ENCODE measurements at places on chromosomes 2 and 18.

DNA sequence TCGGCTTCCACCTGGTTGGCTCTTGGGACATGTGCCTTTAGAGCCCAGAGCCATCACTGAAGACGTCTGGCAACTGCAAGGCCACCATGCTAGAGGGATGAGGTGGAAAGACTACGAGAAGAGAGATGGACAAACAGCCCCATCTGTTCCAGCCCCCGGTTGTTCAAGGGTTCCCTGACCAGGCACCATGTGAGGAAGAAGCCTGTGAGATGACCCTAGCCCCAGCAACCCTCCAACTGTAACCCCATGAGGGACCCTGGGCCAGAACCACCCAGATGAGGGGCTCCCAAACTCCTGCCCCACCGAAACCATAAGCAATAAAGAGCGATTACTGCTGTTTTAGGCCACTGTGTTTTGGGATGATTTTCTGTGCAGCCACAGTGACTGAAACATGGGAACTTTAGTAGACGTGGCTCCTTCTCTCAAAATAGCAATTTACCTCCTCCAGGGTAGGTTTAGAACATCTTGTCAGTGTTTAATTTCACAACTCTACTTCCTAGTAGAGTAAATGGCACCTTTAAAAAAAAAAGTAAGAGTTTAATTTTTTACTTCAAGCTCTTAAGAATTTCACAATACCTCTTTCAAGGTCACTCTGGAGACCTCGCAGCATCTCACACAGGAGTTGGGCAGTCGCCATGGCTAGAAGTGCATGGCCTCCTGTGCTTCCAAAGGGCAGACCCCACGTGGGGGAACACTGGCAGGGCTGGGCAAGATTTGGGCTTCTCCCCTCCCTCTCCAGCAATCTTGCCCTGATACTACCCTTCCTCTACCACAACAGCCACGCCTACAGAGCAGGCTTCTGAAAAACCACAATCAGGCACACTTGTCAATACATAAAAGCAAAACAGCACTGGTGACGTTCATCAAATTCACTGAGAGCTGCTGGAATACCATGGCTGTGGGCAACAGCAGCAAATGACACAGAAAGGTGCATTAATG lies 48.8 kb downstream of the TMEM163 start:
- DNase-seq, result no peak

DNA sequence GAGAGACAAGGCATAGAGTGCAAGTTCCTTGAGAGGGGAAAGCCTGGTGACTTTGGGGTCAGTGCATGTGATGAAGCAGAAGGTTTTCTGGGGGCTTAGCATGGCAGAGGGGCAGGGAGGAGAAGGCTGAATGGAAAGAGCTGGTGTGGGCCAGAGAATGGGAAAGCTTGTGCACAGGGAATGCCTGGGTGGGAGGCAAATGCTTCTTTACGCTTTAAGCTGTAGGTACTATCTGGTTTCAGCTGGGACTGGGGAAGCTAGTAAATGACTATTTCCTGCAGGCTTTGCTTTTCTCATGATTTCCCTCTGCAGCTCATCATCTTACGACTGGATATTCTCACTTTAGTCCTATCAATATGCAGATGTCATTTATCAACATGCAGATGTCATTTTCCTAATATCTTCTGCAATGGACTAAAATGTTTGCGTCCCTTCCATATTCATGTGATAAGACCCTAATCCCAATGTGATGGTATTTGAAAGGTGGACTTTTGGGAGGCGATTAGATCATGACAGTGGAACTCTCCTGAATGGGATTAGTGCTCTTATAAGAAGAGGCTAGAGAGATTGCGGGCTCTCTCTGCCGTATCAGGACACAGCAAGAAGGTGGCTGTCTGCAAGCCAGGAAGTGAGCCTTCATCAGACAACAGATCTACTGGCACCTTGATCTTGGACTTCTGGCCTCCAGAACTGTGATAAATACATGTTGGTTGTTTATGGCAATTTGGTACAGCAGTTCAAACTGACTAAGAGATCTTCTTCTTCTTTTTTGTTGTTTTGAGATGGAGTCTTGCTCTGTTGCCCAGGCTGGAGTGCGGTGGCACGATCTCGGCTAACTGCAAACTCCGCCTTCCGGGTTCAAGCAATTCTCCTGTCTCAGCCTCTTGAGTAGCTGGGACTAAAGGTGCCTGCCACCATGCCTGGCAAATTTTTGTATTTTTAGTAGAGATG lies 50.1 kb downstream of the MYCN start:
- no peak for DNase-seq

- no peak for DNase-seq
Measured at GRCh38 chr2:104930732-104931131, 76.8 kb downstream of the POU3F3 start.

GRCh38 chr18:1050012-1050657 lies 145.5 kb downstream of the ADCYAP1 start:
- DNase-seq, result no peak

GRCh38 chr18:74455386-74455785 lies 1.7 kb downstream of the DIPK1C start:
- no peak for DNase-seq

GRCh38 chr2:199830531-199830930 lies 20.5 kb downstream of the FTCDNL1 start:
- DNase-seq, result no peak

DNA sequence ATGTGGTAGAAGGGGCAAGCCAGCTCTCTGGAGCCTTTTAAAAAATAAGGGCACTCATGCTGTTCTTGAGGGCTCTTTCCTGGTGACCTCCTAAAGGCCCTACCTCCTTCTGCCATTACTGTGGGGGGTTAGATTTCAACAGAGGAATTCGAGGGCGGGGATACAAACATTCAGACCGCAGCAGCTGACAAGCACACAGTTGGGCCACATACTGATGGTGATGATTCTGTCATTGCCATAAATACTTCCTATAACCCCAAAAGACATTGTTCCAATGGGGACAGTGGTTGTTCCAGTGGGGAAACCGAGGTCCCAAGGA lies 67.0 kb downstream of the TSHZ1 start:
- no peak for DNase-seq

DNA sequence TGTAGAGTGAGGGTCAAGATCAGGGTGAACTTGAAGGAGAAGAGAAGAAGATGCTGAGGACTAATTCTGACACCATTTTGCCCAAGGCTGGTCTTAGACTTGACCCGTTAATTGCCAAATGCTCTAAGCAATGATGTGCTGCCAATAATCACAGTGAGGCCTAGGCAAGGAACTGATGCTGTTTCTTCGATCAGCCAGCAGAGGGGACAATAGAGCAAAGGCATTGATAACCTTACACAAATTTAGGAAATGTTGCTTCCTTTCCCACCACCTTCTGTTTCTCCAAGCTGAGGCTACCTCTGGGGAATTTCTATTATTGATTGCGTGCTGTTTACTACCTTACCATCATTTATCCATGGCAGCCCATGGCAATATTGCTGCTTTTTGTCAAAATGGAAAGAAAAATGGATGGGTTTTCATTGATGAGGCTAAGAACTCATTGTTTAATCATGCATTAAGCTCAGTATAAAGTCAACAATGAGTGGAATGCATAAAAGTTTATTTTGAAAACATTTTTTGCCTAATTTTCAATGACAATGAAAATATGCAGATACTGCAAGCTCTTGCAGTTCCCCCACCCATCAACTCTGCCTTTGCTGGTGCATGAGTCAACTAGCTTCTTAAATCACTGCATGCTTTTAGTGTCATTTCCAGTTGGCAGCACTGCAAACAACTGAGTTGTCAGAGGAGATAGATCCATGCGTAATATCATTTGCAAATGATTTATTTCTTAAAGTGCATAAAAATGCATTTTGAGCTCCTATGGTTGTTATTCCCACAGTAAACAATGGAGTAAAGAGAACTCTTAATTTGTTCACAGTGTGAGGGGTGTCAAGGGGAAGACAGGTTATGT lies 116.4 kb upstream of the NYAP2 start:
- peak; percentile 28 for DNase-seq

- no peak for DNase-seq
Measured at GRCh38 chr2:65781756-65782155, 349.4 kb upstream of the SPRED2 start.

DNA sequence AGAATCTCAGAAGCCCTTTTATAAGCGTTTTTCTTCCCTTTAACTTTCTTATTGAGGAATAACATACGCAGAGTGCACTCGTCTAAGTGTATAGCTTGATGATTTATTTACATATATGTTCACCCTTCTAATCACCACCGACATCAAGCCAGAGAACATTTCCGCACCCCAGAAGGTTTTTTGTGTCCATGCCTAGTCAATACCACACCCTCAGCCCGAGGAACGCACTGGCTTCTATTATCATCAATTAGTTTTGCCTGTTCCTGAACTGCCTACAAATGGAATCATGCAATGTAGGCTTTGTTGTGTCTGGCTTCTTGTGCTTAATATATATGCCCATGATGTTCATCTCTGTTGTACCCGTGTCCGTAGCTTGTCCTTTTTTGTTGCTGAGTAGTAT lies 27.7 kb downstream of the SDC1 start:
- no peak for DNase-seq

DNA sequence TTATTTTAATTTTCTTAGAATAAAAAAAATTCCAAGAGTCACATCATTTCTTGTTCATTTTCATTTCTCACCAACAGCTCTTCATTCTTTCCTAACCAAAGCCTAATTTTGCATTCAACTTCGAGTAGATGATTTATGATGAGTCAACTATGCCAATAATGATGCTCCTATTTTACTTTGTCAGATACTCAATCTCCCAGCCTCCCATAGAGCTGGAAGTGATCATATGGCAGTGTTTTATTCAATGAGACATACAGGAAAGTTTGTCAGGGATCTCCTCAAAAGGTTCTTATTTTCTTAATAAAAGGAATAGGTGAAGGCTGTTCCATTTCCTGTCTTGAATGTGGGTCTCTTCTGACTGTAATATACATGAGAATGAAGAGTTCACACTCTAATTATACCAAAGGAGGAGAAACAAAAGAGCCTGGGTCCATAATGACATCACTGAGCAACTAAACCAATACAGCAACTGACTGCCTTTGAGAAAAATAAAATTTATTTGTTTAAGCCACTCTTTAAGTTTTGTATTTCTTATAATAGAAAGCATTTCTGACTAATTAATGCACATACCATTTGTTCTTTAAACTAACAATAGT lies 231.2 kb upstream of the CYP26B1 start:
- no peak for DNase-seq

GRCh38 chr2:24489465-24490180 lies 1.4 kb upstream of the NCOA1 start:
- no peak for DNase-seq

DNA sequence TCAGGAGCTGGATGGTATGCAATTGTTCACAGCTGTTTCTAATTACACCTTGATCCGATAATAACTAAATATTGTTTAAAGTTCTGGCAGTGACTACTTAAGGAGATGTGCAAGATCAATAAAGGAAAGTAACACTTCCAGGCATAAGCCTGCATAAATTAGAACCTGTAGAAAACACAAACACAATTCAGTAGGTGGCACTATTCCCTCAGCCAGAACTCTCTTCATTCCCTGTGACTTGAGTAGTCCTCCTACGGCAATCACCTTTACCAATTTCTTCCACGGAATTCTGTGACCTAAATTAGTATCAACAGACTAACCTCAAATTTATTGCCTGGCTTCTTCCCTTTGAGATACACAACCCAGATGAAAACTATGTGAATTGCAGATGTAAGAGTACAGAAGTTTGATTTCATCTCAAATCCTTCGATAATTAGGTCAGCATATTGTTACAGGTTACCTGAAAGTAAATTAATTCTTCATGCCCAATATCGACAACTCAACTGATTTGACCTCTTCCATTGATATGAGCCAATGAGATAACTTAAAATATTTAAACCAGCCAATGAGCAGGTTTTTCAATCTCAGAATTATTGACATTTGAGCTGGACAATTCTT lies 137.8 kb downstream of the PID1 start:
- peak; percentile 31 for DNase-seq

DNA sequence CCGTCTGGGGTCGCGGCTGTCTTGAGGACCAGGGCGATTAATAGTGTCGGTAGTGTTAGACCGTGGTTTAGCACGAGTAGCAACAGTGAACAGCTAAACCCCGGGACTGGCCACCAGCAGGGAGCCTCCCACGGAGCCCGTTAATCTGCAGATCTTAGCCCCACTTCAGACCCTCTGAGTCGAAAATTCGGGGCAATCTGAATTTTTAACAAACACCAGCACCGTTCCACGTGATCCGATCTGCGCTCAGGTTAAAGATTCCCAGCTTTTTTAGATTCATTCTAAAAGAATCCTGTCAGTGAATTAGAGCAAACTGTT lies 479 bp upstream of the ATP5F1A start:
- no peak for DNase-seq

All from HTR-8/SVneo (cell line).